ENCODE measurements at places on chromosomes 16 and 17. TPM values are rescaled to one million over a fixed set of nuclear protein-coding genes. Genes with fewer than 3 reads are reported as not detected.

The EPN3 gene
- total RNA-seq: 83.9 TPM

The KRT13 gene
- not detected for total RNA-seq

The HOXB7 gene
- total RNA-seq: 0.16 TPM

The CACNA1H gene
- under 0.01 TPM for total RNA-seq

All from hair follicular keratinocyte (primary cell).